Calu3 (cell line): ENCODE measurements at places on chromosomes 6 and 20. TPM values are rescaled to one million over a fixed set of nuclear protein-coding genes. Genes with fewer than 3 reads are reported as not detected.

DNA sequence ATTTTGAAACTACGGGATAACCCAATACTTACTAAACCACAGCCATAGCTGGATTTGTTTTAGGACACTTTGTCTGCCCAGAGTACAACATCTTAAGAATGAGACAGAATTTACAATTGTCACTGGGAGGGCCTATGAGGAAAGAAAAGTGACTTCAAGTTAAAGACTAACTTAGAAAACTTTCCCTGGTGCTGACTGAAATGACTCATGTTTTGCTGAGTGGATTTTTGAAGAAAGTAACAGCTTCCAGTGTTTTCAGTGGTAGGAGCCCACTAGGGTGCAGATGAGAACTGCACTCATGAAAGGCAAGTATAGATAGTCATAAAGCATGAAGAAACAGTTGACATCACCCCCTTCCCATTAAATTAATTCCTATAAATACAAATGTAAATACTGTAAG, 988.2 kb upstream of the MAP3K7 start:
- no peaks in the 10 kb centered on the region for H3K36me3 ChIP-seq
- H3K27me3 ChIP-seq = no peaks in the 10 kb centered on the region
- no peak overlapping the region for H3K27ac ChIP-seq
- no peaks in the 10 kb centered on the region for H3K4me1 ChIP-seq
- H3K4me3 ChIP-seq = no peak overlapping the region

DNA sequence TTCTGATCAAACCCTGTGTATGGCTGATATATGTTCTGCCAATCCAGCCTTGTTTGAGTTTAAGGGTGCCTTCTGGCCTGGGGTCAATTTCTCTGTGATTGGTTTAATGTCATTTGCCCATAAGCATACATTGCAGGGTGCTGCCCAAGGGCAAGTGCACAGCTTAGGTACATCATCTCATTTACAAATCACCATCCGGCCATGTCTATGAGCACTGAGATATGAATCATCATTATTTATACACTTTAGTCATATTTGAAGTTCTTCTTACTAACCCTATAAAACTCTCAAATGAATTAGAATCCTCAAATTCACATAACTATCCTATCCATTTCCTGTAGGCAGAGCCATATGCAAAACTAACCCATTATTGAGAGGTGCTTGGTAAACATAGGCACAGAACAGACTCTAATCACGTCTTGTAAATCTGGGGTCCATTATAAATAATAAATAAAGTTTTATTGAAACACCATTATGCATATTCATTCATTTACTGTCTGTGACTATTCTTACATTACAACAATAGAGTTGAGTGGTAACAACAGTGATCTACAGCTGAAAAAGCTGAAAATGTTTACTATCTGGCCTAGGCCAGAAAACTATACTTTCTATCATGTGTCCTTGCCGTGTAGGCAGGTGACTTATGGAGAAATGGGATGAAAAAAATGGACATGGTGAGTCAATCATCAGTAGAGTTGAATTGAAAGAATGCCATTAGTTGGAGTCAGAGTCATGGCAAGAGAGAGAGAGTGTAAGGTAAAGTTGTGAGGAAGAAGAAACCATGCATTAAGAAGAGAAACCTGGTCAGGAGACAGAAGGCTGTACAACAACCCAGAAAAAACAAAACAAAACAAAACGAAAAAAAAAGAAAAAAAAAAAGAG, 25.0 kb downstream of the KCNQ5 start:
- H3K27me3 ChIP-seq = no peaks in the 10 kb centered on the region
- no peak for DNase-seq
- H3K4me1 ChIP-seq = peaks cover 17% of the 10 kb centered on the region
- H3K4me3 ChIP-seq = no peak overlapping the region
- no peak overlapping the region for H3K27ac ChIP-seq

DNA sequence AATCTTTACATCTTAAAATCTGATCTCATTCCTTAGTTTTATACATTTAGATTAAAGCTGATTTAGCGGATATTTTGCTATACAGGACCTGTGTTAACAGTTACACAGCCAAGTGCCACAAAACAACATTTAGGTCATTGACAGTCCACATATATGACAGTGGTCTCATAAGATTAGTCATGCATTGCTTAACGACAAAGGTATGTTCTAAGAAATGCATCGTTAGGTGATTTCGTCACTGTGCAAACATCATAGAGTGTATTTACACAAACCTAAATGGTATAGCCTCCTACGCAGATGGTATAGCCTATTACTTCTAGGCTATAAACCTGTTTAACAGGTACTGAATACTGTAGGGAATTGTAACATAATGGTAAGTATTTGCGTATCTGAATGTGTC, 21.6 kb downstream of the ADGRG6 start:
- peaks cover 4% of the 10 kb centered on the region for H3K36me3 ChIP-seq
- no peak overlapping the region for H3K4me3 ChIP-seq
- H3K4me1 ChIP-seq = peaks cover 39% of the 10 kb centered on the region
- no peak for DNase-seq

DNA sequence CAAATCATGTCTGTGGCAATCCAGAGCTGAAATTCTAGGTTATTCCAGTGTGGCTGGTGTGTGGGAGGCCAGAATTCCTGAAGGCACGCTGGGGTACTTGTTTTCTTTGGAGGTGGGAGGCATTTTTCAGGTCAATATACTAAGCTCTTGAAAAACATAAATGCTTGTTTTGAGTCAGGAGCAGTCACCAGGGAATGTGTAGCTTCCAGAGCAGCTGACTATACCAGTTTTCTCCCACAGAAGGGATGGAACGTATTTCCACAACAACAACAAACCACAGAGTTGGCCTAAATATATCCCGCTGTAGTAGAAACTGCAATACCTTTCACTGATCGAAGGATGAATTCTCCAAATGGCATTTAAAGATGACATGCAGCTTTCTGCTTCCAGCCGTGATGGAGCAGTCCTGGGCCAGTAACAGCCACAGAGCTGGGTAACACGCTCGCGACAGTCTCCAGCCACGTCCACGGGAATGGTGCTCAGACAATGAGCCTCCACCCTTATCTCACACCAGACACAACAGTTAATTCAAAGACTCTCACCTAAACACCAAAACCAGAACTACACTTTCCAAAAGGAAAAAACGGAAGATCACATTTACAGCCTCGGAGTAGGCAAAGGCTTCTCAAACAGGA, 23.2 kb downstream of the CHRNA4 start:
- no peak for DNase-seq
- H3K36me3 ChIP-seq = peaks cover 10% of the 10 kb centered on the region
- H3K27ac ChIP-seq = no peak overlapping the region
- H3K4me1 ChIP-seq = no peaks in the 10 kb centered on the region
- no peak overlapping the region for H3K4me3 ChIP-seq

- no peak overlapping the region for H3K4me3 ChIP-seq
- DNase-seq = no peak
- no peaks in the 10 kb centered on the region for H3K27me3 ChIP-seq
- peaks cover 13% of the 10 kb centered on the region for H3K4me1 ChIP-seq
- no peaks in the 10 kb centered on the region for H3K36me3 ChIP-seq
These were observed 81.9 kb downstream of the GJA10 start for GRCh38 chr6:89975991-89976693.

GRCh38 chr6:12459945-12460661, 169.9 kb downstream of the EDN1 start:
- H3K27ac ChIP-seq = peak overlapping the region; percentile 66
- no peak for DNase-seq
- H3K27me3 ChIP-seq = no peaks in the 10 kb centered on the region
- H3K36me3 ChIP-seq = no peaks in the 10 kb centered on the region

RAB23 gene
- 10.9 and 11.0 TPM in 2 replicates for total RNA-seq

SNX9 gene
- total RNA-seq = 16.6 and 17.7 TPM in 2 replicates
